Nucleus accumbens (tissue), 56 donors: ENCODE measurements at places on chromosomes 3 and 15.

DNA sequence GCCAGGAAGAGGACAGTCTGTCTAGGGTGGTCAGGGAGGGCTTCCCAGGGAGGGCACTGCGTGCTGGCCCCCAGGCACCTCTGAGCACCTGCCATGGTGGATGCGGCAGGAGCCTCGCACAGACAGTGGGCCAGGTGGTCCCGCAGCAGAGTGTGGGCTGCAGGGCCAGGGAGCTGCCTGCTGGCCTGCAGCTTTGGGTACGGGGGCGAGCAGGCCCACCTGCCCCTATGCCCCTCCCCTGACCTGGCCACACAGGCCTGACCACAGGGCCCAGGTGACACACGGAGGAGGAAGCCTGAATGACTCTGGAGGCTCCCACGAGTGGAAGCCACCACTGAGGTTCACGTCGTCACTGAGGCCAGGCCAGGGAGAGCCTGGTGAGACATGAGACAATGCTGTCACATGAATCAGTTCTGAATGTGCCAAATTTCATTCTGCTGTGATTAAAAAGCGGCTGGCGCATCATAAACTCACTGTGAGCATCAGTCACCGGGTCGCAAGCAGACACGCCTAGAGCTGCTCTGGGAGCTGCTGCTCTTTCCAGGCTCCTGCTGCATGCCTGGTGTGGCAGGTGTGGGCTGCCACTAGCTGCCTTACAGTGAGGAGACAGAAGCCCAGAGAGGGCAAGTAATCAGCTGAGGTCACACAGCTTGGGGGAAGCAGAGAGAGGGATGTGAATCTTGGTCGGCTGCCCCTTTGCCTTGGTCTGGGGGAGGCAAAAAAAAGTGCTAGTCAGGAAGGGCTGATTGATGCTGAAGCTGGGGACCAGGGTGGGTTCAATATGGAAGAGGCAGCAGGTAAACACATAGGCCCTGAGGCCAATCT, 39.5 kb upstream of the IQSEC1 start:
- peak; percentile 62 for DNase-seq

DNA sequence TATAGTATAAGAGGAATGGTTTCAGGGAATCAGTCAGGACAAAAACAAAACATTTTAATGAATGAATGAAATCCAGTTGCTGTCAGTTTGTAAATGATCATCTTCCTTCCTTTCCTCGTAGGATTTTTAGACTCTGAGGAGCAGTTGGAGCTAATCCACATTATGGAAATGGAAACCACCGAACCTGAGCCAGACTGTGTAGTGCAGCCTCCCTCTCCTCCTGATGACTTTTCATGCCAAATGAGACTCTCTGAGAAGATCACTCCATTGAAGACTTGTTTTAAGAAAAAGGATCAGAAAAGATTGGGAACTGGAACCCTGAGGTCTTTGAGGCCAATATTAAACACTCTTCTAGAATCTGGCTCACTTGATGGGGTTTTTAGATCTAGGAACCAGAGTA, 3.1 kb downstream of the TIPARP start:
- DNase-seq, result no peak

GRCh38 chr3:184618811-184619210, 57.2 kb downstream of the EPHB3 start:
- DNase-seq, result no peak

DNA sequence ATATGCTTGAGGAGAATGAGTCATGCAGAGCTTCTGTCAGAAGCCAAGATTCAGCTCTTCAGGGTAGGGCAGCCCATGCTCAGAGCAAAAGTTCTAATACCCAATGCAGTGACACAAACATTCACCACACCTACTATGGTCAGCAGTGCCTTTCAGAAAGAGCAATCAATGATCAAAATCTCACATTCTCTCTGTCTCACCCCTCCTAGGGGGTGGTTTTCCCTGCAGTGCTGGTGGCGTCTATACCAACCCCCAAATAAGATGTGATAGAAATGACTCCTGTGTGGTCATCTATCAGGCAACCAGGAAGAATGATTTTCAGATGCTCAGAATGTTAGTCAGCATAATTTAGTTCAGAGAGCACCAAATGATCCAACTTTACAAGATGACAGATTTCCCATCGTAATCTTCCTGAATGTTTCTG, 385.3 kb downstream of the NTRK3 start:
- no peak for DNase-seq

DNA sequence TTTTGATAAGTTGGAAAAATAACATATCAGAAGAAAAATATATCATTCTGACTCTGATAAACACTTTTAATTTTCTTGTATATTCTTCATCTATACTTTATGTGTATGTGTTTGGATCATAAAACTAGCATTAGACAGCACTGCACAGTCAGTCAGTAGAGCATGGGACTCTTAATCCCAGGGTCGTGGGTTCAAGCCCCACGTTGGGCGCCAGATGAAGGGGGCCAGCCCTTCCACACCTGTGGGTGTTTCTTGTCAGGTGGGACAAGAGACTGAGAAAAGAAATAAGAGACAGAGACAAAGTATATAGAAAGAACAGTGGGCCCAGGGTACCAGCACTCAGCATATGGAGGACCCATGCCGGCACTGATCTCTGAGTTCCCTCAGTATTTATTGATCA, 546.0 kb upstream of the NR2F2 start:
- no peak for DNase-seq

- DNase-seq, result no peak
Measured at GRCh38 chr3:155179437-155179827, 99.3 kb downstream of the MME start.

DNA sequence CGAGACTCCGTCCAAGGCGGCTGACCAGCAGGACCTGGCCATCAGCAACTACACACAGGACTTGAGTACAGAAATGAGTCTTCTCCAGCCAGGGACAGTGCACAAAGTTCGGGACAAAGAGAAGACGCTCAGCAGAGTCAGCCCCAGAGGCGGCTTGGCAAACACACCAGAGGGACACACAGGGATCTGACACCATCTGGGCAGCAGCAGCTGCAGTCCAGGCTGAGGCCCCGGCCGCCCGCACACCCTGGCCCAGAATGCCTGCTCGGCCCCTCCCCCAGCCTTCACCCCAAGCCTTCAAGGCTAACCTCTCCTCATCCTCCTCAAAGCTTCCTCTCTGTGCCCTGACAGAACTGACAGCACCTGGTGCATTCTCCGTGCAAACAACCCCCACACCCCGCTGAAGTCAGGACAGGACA, 61.1 kb downstream of the XXYLT1 start:
- DNase-seq, result no peak

DNA sequence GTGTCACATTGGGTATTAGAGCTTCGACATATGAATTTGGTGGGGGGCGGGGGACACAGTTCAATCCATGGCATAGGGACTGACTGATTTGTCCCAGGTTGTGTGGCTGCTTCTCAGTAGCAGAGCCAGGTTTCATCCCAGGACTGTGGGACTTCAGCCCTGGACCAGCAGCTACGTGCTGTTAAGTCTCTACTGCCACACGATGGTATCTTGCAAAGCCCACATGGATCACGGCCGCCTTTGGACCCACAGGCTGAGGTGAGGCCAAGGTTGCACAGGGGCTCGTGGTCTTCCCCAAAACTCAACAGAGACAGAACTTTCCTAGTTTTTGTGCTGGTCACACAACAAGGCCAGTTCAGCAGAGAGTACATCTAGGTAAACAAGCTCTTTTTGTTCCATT, 97.4 kb downstream of the LRRK1 start:
- DNase-seq, result no peak

GRCh38 chr15:31306426-31307269, 20.0 kb upstream of the KLF13 start:
- peak; percentile 88 for DNase-seq

DNA sequence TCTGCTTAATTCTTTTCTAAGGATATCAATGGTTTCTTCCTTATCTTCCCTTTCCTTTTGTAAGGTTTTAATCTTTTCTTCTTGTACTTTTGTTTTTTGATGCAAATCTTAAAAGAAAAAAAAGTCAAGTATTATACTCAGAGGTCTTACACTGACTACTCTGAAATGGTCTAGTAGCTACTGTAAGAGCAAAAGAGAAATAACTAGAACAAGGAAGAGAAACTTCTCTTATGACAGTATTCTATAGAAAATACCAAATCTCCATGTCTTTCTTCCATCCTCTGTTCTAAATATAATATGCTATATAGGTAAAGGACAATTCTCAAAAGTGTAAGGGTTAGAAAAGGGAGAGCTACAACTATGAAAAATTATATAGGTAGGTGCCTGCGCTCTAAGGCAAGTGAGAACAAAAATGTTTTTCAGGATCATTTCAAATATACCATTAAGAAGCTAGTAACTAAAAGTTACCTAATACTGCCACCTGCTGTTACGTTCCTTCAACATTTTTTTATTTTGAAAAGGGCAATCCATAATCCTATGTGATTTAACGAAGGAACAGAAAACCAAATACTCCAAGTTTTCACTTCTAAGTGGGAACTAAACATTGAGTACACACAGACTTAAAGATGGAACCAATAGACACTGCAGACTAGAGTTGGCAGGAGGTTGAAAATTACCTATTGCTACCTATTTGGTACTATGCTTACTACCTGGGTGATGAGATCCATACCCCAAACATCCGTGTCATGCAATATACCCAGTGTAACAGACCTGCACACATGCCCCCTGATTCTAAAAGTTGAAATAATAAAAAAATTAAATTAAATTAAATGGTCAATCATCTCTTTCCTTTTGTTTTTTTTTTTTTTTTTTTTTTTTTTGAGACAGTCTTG, 36.7 kb downstream of the CIP2A start:
- DNase-seq, result no peak

DNA sequence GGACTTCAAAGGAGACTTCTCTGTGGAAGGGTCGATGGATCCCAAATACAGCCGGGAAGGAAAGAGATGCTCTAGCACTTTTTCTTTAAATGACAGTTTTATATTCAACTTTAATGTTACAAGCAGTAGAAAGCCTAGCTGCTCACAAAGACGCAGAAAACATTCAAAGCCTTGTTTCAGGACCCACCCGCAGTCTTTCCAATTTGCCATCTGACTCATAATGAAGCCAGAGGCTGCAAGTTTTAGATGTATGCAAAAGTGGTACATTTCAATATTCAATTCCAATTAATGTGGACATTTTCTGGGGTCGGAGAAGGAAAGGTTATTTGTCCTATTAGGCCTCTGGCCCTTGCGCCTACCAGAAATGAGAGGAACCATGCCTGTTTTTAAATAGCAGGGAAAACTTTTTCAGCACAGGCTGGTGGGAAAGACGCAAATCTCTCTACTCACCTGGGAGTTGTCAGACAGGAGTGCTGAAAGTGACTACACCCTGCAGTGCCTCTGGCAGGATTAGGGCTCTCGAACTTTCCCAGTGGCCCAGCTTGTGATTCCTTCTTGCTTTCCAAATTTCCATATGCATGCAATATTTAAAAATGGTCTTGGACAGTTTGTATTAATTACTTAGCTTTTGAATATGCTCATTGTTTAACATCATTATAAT, 117.4 kb upstream of the MBNL1 start:
- no peak for DNase-seq

GRCh38 chr3:28250999-28251398, 9.6 kb downstream of the CMC1 start:
- DNase-seq, result no peak

DNA sequence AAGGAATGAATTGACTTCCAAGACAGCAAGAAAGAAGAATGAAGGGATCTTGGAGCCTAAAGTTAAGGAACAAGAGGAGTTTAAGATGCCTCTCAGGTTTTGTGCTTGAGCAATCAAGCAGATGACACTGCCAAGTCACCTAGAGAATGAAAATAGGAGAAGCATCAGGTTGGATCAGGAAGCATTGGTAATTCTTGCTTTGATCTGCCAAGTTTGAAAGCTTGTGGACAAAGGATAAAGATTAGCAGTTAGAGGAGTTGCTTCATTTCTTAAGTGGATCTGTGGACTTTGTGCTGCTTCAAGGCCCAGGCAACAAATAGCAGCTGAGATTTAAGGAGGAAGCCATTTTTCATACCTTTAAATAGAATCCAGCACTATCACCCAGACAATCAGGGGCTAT, 35.6 kb downstream of the FRMD5 start:
- DNase-seq, result no peak

GRCh38 chr3:127615631-127616305, 13.2 kb upstream of the PODXL2 start:
- DNase-seq, result no peak

DNA sequence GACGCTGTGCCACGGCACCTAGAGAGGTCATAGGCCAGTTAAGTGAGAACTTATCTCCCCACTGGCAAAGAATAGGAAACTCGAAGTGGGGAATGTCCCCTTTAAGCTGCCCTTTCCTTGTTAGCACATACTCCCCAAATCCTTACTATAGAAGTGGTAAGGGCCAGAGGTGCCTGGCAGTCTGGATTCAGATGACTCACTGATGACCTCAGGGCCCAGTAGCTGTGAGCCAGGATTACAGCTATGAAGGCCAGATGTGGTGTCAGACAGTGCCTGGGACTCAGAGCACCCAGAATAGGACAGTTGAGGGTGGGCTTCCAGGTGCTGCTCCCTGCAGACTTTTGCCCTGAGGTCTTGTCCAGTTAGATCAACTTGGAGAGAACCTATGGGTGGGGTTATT, 37.7 kb downstream of the PDIA5 start:
- DNase-seq, result no peak

DNA sequence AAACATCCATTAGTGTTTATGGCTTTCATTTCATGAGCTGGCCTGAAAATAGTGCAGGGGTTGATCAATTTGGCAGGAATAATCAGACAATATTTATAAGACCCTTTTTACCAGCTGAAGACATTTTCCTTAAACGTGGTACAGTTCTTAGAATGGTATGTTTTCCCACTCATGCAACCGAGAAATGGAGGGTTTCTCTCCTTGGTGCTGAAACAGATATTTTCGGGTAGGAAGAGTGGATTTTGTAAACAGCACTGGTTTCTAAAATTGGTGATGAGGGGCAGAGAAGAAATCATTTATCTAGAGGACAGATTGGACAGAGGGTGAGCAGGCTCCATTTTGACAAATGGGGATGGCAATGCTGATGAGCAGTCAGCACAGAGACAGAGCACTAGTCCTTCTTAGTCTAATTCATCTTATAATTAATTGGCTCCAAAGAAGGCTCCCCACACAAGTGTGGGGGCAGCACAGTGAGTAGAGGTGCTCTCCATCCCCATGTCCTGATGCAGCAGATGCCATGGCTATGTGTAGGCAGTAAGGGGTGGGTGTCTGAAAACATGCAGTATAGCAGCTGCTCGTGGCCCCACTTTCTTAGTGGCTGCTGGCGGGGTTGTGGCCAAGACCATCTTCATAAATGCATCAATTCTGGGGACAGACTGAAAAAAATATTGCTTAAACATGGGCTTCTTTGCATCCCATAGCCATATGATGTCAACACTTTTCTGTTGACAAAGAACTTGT, 18.1 kb upstream of the SLC7A14 start:
- no peak for DNase-seq

- no peak for DNase-seq
Measured at GRCh38 chr15:39592500-39592899, 11.6 kb downstream of the THBS1 start.

- no peak for DNase-seq
Measured at GRCh38 chr3:14188041-14188754, 9.6 kb downstream of the LSM3 start.

- no peak for DNase-seq
Measured at GRCh38 chr15:62928242-62928999, 114.1 kb upstream of the TPM1 start.

- DNase-seq, result no peak
Measured at GRCh38 chr15:41940441-41940857, 31.9 kb downstream of the EHD4 start.
